Activated CD8-positive, alpha-beta memory T cell treated with anti-CD3 and anti-CD28 coated beads, Interleukin-2, amount 10 ng/mL, durations not matched to agents 7 days and 5 days (primary cell): ENCODE measurements at places on chromosomes 12 and 14. TPM values are rescaled to one million over a fixed set of nuclear protein-coding genes. Genes with fewer than 3 reads are reported as not detected.

Gene DAO
- not detected for total RNA-seq

Gene RPS29
- 1,378 TPM for total RNA-seq

Gene PYM1
- 56.4 TPM for total RNA-seq

Gene CLEC14A
- not detected for total RNA-seq
